ENCODE measurements at places on chromosomes 3 and 15. TPM values are rescaled to one million over a fixed set of nuclear protein-coding genes. Genes with fewer than 3 reads are reported as not detected.
A peak's percentile ranks its signal among the peaks of the same experiment; 100 is the strongest.

SSUH2 gene
- not detected for total RNA-seq

DNA sequence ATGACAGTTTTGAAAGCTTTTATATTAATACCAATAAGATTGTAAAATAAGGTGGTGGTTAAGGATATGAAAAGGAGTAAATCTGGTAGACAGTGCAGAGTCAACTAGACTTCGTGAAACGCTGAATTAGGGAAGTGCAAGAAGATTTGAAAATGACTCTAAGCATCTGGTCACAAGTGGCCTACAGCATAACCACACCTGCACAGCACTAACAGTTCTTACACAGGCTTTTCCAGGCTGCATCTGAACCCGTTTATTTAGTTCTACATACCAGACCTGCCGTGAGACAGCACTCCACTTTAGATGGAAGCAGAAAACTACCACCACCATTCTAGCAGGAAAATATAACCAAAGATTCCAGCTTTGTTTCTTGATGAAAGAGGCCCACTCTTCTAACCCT, 1.9 kb downstream of the DMXL2 start:
- H3K36me3 ChIP-seq, result no peaks in the 10 kb centered on the region
- no peaks in the 10 kb centered on the region for H3K27me3 ChIP-seq
- peaks cover 24% of the 10 kb centered on the region for H3K4me1 ChIP-seq

GRCh38 chr3:46318207-46318927, 35.5 kb upstream of the CCR2 start:
- H3K36me3 ChIP-seq, result no peaks in the 10 kb centered on the region
- DNase-seq, result no peak
- no peak overlapping the region for H3K4me3 ChIP-seq
- H3K4me1 ChIP-seq, result no peaks in the 10 kb centered on the region

GRCh38 chr3:53519065-53519709, 24.8 kb downstream of the CACNA1D start:
- peak overlapping the region; percentile 92 for H3K27ac ChIP-seq
- no peaks in the 10 kb centered on the region for H3K27me3 ChIP-seq
- DNase-seq, result no peak
- peak overlapping the region; percentile 50 for H3K4me3 ChIP-seq
- H3K36me3 ChIP-seq, result no peaks in the 10 kb centered on the region

Data from Panc1 (cell line).